Inflammatory macrophage (primary cell): ENCODE measurements at places on chromosomes 5 and 9.

GRCh38 chr9:77013932-77014596, 5.4 kb upstream of the FOXB2 start:
- DNase-seq: no peak

DNA sequence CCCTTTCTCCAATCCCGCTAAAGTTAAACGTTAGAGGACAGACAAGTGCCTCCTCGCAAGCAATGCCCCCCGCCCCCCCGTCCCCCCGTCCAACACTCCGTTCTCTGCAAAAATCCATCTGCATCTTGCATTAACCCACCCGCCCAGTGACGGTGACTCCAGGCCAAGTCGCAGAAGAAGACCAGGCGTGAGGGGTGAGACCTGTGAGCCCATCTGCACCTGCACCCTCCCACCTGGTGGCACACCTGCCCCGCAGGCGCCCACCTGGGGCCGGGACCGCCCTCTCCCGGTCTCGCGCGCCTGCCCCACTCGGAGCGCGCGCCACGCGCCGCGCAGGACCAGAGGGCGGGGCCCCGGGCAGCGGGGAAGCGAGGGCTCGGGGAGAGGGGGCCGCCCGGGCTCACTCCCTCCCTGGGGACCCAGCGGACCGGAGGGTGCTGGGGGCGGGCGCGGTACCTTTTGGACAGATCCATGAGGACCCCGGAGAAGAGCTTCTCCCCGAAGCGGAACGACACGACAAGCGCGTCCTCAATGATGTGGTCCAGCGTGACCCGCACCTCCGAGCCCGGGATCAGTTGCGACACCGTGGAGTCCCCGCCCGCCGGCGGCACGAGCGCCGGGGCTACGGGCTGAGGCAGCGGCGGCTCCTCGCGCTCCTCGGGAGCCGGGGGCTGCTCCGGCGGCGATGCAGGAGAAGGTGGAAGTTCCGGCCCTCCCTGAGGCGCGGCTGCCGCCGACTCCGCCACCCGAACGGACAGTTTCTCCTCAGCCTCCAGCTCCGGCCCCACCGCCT, 705 bp downstream of the PWWP2A start:
- DNase-seq: peak; percentile 66

- DNase-seq: no peak
Measured at GRCh38 chr5:123807177-123807945, 295.4 kb downstream of the CSNK1G3 start.

GRCh38 chr9:4027606-4028005, 272.3 kb downstream of the GLIS3 start:
- no peak for DNase-seq

DNA sequence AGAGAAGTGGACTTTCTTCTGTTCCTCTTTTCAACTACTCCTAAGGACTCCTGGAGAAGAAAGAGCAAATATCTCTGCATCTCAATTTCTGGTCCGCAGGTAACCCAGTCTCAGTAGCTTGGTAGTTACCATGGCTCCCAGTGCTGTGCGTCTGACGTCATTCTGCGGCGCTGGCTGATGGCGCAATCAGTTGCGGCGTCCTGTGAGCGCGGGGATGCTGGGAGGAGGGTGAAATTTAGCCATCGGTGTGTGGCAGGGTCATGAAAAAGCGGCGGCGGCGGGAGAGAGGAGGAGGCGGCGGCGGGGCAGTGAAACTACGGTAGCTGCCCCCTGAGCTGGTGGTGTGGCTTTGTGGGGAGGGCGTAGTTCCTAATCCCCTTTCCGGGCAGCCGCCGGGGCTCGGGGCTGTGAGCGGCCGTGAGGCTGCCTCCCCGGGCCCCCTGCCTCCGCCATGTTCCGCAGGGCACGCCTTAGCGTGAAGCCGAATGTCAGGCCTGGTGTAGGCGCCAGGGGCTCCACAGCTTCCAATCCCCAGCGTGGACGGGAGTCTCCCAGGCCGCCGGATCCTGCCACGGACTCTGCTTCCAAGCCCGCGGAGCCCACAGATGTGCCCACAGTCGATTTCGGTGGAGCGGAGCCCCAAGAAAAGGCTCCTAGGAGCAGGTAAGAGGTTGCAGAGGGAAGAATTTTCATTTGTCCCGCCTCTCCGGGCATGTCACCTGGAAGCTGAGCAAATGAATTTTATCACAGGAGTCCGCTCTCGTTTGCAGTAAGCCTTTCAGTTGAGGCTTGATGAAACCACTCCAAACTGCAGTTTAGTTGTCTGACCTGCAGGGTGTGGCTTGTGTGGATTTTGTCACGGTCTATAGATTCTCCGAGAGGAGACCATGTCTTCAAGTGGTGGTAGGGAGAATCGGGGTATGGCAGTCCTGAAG, at the start of gene BDP1:
BDP1 (plus strand) TSS at position 225 of the 935 bp plus-strand sequence; CDS start at position 452, 227 bp downstream.
- DNase-seq: peak; percentile 94

DNA sequence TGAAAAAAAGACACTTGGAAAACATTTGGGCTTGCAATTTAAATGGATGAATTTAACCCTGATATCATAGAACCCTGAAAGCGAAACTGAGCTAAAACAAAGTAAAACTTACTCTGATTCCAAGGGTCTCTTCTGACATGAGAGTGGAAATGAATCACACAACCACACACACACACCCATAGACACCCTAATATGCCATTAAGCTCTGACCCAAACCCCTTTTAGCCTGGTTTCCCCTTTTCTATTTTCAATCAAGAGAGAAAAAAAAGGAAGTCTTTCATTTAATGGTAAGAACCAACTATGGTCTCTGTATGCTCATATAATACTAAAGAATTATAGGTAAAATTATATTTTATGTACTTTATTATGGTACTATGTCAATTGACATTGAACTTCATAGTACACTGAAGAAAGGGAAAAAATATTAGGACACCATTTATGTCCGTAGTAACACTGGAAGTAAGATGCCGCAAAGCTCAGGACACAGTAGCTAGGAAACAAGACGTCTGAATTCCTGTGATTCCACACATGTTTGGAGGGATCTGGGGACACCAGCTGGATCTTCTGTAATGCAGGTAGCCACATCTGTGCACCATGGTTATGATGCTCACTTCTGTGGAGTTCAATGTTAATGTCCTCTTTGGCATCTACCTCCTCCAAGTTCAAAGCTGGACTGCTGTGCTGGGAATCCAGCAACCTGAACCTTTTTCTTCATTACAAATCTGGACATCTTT, 95.8 kb downstream of the PCSK1 start:
- DNase-seq: peak; percentile 59

DNA sequence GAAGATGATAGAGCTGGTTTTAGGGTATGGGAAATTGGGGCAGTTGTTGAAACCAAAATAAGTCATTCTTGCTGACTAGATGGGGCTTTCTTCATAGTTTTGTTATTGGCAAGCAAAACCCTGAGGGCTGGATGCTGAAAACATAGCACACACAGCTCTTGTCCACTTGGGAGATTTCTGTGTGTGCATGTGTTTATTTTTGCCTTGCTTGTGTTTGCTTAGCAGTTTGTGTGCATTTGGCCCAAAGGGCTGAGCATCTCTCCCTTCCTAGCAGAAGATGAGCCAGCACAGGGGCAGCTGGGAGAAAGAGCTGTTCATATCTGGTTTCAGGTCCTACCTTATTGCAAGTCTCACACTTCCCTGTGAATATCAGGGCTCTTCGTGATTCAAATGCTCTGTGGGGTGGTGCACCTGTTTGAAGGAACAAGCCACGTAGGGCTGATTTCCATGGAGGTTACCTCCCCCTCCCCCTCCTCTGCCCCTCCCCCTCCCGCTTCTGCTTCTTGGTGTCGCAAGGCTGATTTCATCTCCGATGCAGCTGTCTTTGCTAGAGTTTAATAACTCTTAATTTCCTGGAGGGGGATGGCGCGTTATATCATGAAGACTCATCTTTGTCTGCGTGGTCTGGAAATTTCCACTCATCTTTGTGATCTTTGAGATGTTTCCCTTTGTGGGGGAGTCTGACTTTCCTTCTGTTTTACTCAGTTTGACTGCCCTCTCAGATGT, 296.5 kb downstream of the ARHGAP26 start:
- DNase-seq: no peak

DNA sequence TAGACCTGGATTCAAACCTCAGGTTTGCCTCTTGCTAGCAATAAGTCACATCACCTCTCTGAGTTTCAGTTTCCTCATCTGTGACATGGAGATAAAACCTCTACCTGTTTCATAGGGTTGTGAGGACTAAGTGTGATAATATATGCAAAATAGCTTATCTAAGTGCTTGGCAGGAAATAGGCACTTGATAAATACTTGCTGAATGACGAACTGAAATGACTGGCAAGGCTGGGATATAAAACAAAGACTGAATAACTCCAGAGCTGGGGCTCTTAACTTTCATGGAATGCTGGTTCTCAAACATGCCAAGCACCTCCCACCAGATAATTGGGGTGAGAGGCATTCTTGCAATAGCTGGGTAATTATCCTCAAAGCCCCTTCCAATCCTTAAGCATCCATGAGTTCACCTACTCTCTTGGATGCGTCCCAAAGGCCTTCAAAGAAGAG, 87.6 kb downstream of the ADRB2 start:
- DNase-seq: no peak

- DNase-seq: peak; percentile 33
Measured at GRCh38 chr5:167920589-167920988, 370.9 kb upstream of the WWC1 start.

- no peak for DNase-seq
Measured at GRCh38 chr9:83999141-83999918, 18.7 kb downstream of the RMI1 start.

DNA sequence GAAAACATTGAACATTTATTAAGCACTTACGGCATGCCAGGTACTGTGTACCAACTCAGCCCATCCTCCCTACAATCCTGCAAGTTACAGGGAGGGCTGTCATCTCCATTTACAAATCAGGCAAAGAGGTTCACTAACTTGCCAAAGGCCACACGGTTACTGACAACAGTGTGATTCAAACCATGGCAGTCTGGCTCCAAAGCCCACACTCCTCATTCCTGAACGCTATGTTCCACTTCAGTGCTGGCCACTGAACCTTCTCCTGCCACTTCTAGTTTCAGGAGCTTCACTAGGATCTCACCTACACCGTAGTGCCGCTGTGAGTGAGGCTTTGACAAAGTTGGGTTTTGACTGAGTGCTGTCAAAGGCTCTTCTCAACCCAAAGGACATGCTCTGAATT, 7.2 kb upstream of the LIFR start:
- no peak for DNase-seq

DNA sequence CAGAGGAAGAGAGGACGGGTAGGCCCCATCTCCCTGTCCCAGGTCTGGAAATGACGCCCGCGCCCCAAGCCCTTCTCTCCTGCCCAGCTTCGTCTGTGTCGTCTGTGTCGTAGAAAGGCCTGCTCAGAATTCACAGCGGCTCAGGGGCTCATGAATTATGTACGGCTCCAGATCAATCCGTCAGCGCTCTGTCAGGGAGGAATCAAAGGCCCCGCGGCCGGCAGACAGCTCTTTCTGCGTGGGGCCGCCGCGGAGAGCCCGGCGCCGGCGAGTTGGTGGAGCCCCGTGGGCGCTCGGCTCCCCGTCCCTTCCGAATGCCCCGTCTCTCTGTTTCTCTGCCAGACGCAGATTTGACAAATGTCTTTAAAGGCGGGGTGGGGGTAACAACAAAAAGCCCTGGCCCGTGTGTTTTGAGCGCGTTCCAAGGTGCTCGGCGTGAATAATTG, 83.8 kb upstream of the RAPGEF1 start:
- DNase-seq: no peak

- no peak for DNase-seq
Measured at GRCh38 chr9:136683173-136683745, 4.0 kb downstream of the AGPAT2 start.

DNA sequence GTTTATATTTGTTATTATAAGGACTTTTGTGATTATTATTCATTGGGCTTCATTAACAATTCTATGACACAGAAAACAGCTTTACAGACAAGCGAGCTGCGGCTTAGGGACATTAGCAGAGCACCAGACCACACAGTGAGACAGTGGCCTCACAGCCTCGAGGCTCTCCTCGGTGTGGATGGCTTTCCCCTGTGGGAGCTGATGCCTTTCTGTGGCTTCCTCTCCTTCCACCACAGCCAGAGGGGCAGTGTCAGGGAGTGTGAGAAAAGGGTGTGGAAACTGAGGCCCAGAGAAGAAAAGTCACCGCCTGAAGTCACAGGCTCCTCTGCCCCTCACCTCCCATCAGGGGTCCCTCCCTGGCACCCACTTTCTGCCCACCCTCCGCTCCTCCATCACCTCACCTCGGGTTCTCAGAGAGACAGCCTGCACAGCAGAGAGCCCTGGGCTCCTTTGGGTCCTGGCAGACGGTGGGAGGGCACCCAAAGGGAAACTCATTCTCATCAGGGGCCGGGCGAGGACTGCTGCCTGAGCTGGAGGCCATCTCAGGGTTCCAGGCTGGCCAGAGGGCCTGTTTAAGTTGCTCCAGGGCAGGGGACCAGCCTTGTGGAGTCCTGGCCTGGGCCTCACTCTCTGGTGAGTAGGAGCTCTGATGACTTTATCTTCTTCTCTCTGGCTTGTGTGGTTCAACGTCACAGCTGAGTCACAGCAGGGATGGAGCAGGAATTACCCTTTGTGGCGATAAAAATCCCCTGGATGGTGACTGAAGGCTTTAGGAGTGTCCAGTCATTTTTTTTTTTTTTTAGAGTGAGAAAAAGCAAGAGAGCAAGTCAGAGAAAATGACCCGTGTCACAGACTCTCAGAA, 830 bp downstream of the TRAF1 start:
- DNase-seq: no peak

DNA sequence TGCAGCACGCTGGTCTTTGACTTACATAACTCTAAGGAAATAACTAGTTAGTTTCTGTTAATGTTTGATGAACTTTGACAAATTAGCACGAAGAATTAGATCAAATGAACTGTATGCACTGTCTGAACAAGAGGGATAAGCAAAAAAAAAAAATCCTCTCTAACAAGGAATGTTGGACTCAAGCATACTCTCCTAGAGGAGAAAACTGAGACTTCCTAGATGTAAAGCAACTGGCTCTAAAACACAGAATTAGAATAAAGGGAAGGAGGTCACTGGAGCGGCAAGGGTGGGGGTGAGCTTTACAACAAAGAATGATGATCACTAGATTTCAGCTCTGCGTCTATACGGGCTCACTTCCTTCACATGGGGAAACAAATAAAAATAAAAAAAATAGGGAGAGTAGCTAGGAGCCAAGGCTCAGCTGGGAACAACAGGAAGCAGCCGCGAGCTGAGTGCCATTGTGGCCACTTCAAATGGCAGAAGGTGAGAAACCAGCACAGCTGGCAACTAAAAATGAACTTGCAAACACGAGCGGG, 48.7 kb upstream of the CEMIP2 start:
- no peak for DNase-seq

- DNase-seq: no peak
Measured at GRCh38 chr9:85645909-85646627, 95.7 kb downstream of the AGTPBP1 start.

DNA sequence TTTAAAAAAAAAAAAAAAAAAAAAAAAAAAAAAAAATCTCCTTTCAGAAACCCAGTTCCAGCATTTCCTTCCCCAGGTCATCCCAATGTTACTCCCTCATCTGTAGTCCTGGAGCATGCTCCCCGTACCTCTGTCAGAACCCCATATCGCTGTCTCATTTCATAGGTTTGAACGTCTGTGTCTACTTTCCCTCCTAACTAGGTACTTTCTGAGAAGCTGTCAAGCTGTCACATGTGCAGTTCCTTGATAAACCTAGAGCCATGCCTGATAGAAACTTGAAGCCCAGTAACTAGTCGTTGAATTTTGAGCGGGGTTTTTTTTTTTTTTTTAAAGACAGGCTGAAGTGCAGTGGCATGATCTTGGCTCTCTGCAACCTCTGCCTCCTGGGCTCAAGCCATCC, 15.6 kb downstream of the EXOSC3 start:
- DNase-seq: no peak

- no peak for DNase-seq
Measured at GRCh38 chr5:167402671-167403070, 888.8 kb upstream of the WWC1 start.
